ENCODE measurements at places on chromosomes 2 and 18.

- DNase-seq = no peak
Observed at GRCh38 chr2:150075831-150076230, 411.6 kb downstream of the RND3 start.

GRCh38 chr2:86039178-86039962, 66.3 kb downstream of the POLR1A start:
- no peak for DNase-seq

DNA sequence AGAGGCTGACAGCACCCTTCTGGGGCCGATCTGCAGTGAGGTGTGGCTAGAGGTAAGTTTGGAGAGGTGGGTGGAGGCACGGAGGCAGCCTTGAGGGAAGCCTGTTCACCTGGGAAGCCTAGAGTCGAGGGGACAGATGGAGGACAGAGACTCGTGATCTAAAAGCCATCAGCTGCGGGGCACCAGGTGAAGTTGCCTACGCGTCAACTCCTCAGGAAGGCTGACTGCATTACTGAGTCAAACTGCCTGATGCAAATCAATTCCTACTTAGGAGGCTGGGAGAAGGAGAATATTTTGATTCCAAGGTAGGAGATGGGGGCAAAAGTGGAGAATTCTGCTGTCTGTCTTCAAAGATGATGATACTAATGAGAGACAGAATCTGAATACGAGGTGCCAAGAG, 104.4 kb upstream of the SMAD7 start:
- DNase-seq = no peak

GRCh38 chr2:176124110-176124946, 1.8 kb downstream of the HOXD9 start:
- DNase-seq = no peak

- no peak for DNase-seq
Observed at GRCh38 chr2:222492683-222493082, 68.3 kb downstream of the SGPP2 start.

All from stimulated activated CD8-positive, alpha-beta memory T cell treated with anti-CD3 and anti-CD28 coated beads, Interleukin-12 subunit alpha, Interleukin-12 subunit beta, amount 100 ng/mL, for 1 hour (primary cell).